GM12865 (cell line): ENCODE measurements at places on chromosomes 16 and 17.

DNA sequence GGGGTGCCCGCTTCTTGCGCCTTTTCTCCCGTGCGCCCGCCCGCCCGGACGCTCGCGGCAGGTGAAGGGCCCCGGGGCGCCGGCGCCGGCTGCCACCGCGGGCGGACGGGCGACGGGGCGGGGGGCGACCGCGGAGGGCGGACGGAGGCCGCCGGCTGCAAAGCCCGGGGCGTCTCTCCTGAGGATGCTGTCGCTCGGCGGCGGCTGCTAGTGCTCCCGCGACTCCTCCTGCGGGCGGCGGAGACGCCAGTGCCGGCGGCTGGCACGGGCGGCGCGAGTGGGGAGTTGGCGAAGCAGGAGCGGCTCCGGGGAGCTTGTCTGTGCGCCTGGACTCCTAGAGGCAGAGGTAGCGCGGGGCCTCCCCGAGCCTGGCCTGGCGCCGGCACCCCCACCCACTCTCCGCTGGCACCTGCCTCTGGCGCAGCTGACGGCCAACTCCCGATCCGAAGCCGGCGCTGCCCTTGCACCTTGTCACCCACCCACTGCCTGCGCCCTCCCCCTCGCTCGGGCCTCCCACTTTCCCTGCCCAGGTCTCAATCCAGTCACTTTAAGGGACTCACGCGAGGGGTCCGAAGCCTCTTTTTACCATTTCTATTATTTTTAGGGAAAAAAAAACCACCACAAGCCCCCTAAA is at the start of gene FAM20A:
Gene FAM20A, minus strand, starts transcription at position 437 of the 634 bp plus-strand sequence. CDS start 701 bp downstream, outside the sequence.
- no peak for DNase-seq

DNA sequence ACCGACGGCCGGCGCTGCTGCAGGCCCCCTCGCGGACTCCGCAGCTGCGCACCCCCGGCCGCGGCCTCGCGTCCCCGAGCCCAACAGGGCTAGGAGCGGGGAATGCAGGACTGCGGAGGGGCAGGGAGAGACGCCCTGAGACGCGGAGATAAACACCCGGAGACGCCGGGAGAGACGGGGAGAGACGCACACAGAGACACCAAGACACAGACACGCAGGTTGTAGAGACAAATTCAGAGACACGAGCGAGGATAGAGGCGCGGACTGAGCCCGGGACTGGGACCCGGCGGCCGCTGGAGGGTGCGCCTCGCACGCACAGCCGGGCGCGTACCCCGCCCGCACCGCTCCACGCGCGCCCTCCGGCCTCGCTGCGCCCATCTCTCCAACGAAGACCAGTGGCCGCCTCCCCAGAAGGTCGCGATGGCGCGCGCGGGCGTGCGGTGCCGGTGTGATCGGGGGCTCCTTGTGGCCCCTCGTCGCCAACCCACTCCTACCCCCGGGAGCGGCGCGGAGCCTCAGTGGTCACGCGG is 902 bp downstream of the STAC2 start:
- no peak for DNase-seq

GRCh38 chr16:82807311-82807710 is 180.5 kb downstream of the CDH13 start:
- no peak for DNase-seq

DNA sequence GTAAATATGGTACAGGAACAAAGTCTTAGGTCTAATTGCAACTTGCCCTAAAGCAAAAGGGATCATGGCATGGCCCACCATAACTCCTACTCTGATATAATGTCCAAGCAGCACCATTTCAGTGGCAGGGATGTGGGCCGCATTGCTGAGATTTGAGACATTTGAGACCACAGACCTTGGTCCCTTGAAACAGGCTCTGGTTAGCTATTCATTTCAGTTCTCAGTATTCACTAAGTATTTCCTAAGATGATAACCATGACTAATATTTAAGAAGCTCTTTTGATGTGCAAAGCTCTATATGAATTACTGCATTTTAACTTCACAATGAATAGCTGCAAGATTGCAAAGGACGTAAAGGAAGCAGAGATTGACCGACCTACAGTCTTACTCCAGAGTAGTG is 471.0 kb downstream of the SHISA9 start:
- no peak for DNase-seq

DNA sequence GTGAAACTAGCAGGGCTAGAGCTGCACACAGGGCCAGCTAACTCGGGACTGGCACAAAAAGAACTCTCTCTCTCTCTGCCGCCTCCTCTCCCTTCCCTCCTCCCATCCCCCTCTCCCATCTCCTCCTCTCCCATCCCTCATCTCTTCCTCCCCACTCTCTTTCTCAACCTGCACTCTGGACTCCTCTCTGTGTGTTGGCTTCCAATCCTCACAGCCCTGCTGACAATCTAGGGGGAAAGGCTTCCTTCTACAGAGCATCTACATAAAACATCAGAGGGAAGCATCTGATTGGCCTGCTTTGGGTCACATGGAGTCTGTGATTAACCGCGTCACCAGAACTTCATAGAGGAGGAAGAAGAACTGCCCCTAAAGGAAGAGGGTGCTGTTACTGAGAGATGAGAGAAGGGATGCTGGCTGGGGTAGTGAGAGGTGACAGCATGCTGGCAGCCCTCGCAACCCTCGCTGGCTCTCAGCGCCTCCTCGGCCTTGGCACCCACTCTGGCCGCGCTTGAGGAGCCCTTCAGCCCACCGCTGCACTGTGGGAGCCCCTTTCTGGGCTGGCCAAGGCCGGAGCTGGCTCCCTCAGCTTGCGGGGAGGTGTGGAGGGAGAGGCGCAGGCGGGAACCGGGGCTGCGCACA is 12.8 kb upstream of the ZFP90 start:
- DNase-seq = no peak

DNA sequence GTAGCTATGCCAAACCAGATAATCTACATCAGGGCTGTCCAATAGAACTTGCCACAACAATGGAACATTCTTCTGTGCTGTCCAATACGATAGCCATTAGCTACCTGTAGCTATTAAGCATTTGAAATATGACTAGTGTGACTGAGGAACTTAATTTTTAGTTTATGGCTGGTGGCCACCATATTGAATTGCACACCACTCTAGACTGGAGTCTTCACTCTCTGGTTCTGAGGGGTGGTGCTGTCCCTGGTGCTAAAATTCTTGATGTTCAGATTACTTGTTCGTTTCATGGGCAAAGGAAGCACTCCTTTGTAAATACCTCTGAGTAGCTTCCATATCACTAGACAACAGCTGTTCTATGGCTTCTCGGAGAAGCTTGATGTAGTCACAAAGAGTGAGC is 296.6 kb downstream of the NPIPA8 start:
- DNase-seq = no peak

- no peak for DNase-seq
Measured at GRCh38 chr17:44005527-44006271, 1.3 kb downstream of the NAGS start.
